Calu3 (cell line): ENCODE measurements at places on chromosomes 5 and 9. TPM values are rescaled to one million over a fixed set of nuclear protein-coding genes. Genes with fewer than 3 reads are reported as not detected.

RGS7BP gene
- total RNA-seq: not detected in 2 replicates

TRPM6 gene
- not detected in 2 replicates for total RNA-seq

GPR151 gene
- total RNA-seq: not detected in 2 replicates

SVEP1 gene
- total RNA-seq: 0.24 and 0.35 TPM in 2 replicates

TRMO gene
- 4.8 and 5.0 TPM in 2 replicates for total RNA-seq

- no peak for DNase-seq
Observed at GRCh38 chr5:61666064-61666621, 334.1 kb downstream of the ZSWIM6 start.

- no peak for DNase-seq
Observed at GRCh38 chr9:71483436-71483835, 284.9 kb downstream of the CEMIP2 start.

- no peak for DNase-seq
Observed at GRCh38 chr5:142873831-142874230, 103.7 kb downstream of the ARHGAP26 start.

DNA sequence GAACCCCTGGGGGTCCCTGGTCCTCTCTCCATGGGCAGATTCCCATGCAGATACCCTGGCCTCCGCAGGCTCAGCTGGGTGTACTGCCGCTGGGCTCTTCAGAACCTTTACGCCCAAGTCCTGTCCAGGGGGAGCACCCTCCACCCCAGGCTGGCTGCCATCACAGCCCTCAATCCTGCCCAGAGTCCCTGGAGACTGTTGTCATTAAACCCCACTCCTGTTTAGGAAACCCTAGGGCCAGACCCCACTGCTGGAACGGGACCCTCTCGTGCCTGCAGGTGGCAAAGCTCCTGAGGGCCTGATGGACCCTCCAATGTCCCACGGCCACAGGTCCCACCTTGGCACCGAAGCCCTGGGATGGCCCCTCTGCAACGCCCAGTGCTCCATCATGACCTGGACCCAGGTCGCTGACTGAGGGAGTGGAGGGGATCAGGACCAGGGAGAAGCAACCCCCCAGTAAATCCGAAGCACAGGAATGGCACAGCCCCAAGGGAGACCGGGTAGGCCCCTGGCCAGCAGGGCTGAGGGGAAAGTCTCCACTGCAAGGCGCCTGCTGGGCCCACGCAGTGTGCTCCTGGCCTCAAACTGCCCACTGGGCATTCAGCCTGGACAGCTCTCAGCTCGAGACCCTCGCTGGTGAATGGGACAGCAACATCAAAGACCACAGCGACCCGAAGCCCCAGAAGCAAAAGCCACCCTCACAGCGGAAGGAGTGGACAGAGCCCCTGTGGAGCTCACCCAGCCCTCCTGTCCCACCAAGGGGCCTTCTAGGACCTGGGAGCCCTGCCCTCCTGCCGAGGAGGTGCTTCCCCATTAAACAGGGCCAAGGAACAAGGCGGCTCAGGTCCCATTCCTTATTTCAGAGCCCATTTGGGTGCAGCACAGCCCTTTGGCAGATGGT lies 8.3 kb downstream of the ZDHHC11B start:
- no peak for DNase-seq

- no peak for DNase-seq
Observed at GRCh38 chr5:16450163-16450562, 15.4 kb downstream of the ZNF622 start.

DNA sequence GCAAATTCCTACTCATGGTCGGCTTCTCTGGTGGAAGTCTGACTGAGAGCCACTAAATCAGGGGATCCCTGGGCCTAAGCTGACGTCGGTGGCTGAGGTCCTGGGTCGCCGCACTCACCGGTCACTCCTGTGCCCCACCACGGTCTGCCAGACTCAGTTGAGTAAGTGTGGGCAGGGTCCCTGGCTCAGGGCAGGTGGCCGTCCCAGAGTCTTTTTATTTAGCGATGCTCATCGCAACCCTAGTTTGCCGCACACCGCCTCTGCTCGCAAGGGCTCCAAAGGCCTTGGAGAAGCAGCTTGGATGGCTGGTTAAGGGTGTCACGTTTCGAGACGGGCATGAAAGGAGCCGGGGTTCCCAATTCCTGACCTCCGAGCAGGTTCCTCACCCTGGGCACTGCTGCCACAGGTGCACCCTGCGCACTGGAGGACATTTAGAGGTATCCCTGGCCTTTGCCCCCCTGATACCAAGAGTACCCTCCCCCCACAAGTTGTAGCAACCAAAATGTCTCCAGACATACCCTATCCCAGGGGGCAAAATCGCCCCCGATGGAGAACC lies 59.9 kb downstream of the NSUN2 start:
- DNase-seq: no peak

GRCh38 chr9:130765137-130766020 lies 69.7 kb upstream of the ABL1 start:
- DNase-seq: no peak

DNA sequence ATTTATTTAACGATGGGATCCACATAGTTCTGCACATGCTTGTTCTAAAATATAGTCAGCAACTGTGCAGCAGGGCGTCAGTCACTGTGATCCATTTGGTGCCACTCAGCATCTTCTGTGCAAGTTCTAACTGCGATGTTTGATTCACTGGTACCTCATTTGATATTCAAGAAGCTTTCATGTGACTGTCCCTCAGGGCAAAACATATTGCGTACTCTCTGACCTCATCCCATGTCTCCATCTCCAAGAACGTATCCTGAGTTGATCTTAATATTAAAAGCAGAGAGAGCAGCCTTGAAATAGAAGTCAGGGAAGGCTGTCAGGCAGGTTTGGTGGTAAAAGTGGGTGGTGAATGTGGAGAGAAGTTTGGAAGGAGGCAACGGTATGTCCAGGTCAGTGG lies 116.5 kb upstream of the ATP10B start:
- no peak for DNase-seq

GRCh38 chr9:134781591-134782302 lies 98.9 kb upstream of the FCN2 start:
- no peak for DNase-seq

GRCh38 chr9:93061260-93061751 lies 2.8 kb downstream of the SUSD3 start:
- no peak for DNase-seq

DNA sequence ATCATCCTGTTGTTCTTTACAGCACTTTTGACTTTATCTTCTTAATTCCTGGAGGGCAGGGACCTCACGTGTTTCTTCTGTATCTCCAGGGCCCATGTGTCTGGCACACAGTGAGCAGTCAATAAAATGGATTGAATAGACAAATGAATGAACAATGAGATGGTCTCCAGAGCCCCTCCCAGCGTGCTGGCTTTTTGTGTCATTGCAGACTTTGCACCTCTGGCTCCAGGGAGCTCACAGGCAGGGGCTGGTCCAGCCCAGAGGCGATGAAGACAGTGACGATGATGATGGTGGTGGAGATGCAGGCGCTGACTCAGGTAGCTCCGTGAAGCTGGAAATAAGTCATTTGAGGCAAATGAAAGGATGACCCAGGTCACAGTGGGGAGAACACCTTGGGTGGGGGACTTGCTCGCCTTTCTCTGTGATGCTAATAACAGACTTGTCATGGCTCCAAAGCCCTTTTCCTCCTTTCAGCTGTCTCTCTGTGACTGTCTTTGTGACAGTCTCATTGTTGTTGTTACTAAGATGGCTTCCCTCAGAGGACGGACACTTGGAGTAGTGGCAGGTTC lies 30.4 kb upstream of the FABP6 start:
- DNase-seq: no peak

GRCh38 chr9:32011049-32011448 lies 373.4 kb upstream of the ACO1 start:
- no peak for DNase-seq

DNA sequence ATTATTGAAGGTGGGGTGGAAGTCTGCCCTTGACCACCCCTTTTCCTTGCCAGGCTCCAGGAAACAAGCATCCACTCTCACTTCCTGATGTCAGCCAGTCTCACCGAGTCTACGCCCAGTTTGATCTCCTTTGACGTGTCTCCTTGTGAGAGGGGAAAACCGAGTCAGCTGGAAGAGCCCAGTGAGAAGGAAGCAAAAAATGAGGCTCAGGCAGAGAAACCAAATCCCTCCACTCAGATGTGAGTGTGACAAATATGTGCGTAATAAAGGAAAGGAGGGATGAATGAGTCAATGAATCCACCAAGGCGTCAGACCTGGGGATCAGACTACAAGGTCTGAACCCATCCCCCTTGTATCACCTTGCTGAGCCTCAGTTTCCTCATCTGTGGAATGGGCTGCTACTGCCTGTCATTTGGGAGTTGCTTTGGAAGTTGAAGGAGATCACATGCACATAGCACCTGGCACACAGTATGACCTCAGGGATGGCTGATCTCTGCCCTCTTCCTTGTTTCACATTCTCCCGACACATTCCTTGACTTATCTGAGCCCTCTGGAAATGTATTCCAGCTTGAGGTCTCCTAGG lies 61.3 kb upstream of the XPA start:
- no peak for DNase-seq

GRCh38 chr9:19446361-19446861 lies 37.6 kb downstream of the ACER2 start:
- DNase-seq: no peak

- no peak for DNase-seq
Observed at GRCh38 chr5:134982230-134982629, 14.5 kb downstream of the CATSPER3 start.

GRCh38 chr9:121613009-121613752 lies 38.3 kb upstream of the DAB2IP start:
- DNase-seq: no peak
